ENCODE measurements at places on chromosomes 2 and 18.

GRCh38 chr2:181465676-181466375, 8.6 kb downstream of the ITGA4 start:
- no peak for DNase-seq

- peak; percentile 40 for DNase-seq
Measured at GRCh38 chr18:3995476-3996102, 459.5 kb downstream of the DLGAP1 start.

DNA sequence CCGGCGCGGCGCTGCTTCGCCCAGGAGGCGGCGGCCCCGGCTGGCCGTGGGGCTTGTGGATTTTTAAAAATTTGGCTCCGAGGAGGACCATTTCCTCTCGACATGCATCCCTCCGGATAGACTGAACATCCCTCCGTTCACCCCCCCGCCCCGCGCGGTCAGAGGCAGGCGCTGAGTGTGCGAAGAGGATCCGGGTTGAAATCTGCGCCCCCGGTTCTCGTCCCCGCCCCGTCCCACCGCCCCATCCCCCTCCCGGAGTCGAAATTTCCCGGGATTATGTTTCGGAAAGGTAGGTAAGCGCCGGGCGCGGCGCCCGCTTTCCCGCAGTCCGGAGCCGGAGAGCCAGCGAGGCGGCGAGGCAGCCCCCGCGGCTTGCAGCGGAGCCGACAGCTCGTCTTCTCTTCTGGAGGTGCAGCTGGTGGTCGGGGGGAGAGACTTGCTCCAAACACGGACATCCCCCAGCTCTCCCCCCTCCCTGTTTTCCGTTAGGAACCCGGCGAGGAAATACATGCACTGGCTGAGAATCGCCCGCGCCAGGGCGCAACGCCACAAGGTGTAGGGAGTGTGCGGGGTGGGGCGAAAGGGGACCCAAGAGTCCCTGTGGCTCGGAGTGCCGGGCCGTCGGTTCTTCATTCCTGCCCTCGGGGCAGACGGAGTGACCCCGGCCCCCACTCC, at the start of gene PRKCE:
PRKCE (plus strand) TSS at position 261 of the 675 bp plus-strand sequence.
- DNase-seq, result no peak

GRCh38 chr2:177905640-177906039, 166.9 kb downstream of the PDE11A start:
- DNase-seq, result no peak

- DNase-seq, result no peak
Measured at GRCh38 chr18:7872569-7872968, 305.5 kb downstream of the PTPRM start.

- DNase-seq, result no peak
Measured at GRCh38 chr2:237242091-237242536, 156.4 kb downstream of the COPS8 start.

DNA sequence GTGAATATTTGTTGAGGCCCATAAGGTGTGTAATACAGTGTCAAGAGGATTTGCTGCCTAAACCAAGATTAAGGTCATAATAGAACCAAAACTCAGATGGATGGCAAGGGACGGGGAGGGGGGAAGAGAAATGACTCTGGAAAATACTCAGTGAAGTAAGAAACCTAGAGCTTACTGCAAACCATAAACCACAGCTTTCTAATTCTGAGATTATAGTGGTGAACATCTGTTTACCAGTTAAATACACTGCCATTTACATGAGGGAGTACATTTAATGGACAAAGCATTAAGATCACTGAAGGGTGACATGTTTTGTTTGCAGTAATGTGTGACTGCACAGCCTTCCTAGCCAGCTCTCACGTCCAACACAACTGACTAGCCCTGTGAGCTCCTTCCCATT, 19.8 kb downstream of the EVX2 start:
- DNase-seq, result no peak

- DNase-seq, result no peak
Measured at GRCh38 chr2:102487761-102488462, 14.9 kb downstream of the SLC9A4 start.

GRCh38 chr2:84846741-84847142, 34.1 kb downstream of the TRABD2A start:
- DNase-seq, result no peak

- no peak for DNase-seq
Measured at GRCh38 chr2:151716721-151717120, 17.6 kb downstream of the NEB start.

GRCh38 chr2:196170606-196171247, 651 bp downstream of the STK17B start:
- no peak for DNase-seq

GRCh38 chr2:154350911-154351310, 347.6 kb upstream of the KCNJ3 start:
- no peak for DNase-seq

DNA sequence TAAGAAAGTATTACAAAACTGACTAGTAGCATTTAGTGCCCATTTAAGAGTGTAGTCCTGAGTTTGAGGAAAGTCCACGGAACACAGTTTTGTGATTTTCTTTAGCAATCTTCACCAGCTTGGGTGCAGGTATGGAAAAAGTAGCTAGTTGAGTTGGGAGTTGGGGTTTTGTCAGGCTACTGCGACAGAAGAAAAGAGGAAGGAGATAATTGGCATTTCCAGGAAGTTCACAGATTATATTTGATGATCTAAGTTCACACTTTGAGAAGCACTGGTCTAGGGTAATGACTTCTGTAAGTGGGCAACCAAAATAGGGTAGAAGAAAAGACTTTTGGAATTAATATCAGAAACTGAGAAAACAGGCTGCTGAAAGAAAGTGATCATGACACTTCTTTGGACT, 52.1 kb downstream of the VIL1 start:
- DNase-seq, result no peak

DNA sequence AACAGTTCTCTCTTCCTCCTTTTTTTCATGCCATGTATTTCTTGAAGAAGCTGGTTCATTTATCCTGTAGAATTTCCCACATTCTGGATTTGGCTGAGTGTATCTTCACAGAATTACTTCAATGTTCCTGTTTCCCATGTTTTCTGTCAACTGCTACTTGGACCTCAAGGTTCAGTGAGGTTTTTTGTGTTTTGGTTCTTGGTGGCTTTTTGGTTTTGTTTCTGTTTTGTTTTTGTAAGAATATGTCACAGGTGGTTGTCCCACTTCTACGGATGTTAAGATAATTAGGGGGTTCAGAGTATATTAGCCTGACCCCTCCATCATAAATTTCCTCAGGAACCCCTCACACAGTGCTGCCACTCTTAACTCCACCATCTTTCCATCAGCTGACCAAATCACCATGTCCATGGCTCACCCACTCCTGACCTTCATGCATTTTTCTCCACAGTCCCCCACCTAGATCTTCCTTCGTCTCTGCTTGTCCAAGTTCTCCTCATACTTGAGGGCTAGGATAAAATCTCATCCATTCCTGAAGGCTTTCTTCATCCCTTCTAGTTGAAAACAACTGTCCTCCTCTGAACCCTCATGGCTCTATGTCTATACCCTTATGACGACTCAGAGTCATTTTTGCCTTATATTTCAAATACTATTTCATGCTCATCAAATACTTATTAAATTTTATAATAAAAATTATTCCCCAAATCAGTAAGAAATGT, 40.4 kb downstream of the PLEKHM3 start:
- DNase-seq, result no peak

- DNase-seq, result no peak
Measured at GRCh38 chr2:174669336-174669735, 71.7 kb upstream of the WIPF1 start.

DNA sequence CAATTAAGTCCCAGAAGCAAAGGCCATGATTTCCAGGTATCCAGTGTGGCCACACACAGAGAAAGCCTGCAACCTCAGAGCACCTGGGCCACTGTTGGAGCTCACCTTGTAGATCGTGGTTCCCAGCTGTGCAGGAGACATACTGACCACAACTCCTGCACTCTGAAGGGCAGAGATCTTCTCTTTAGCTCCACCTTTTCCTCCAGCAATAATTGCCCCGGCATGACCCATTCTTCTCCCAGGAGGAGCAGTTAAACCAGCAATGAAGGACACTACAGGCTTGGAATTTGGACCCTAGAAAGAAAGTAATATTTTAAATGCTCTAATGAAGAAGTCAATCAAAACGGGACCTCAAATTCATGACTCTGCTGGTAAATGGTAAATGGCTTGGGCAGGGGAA, 33.8 kb downstream of the SUCLG1 start:
- DNase-seq, result no peak

- DNase-seq, result no peak
Measured at GRCh38 chr2:148102641-148103040, 81.8 kb downstream of the MBD5 start.

GRCh38 chr18:25229920-25230319, 122.0 kb downstream of the ZNF521 start:
- DNase-seq, result no peak

GRCh38 chr2:61328707-61329251, 142.1 kb downstream of the USP34 start:
- DNase-seq, result no peak

DNA sequence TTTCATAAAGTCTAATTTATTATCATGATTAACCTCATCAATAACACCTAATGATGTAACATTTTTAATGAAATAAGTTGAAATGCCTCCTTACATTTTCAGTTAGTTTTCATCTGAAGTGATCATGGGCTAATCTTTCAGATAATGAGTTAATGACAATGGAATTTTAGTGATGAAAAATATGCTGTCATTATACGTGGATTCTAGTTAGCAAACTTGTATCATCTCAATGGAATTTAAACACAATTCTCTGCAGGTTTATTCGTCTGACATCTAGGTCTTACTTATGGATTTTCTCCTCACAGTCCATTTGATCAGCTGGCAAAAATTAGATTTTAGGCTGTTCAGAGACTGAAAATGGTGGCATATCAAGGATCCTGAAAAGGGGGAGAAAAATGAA, 885.0 kb downstream of the SLC4A3 start:
- no peak for DNase-seq

GRCh38 chr2:50752237-50752636, 279.7 kb downstream of the NRXN1 start:
- DNase-seq, result no peak

DNA sequence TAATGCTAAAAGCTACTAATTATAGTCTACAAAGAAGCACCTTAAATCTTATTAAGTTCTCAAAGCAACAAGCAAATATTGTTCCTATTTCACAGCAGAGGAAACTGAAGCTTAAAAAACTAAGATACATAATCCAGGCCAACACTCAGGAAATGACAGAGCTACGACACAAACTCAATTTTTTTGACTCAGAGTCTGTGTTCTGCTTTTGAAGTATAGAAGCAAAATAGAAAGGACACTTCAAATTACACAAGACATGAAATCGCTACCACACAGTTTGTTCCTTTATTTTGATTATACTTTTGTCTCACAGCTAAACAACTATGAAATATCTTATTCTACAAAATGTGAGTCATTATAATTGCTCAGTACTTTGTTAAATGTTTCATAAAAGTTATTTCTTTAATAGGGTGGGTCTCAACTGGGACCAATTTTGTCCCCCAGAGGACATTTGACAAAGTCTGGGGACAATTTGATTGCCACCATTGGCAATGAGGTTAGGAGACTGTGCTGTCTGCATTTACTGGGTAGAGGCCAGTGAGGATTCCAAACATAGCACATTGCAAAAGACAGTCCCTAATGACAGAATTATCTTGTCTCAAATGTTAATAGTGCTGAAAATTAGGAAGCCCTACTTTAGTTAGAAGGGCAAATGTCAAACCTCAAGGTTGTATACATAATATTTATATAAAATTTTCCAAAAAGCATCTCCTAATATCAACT, 101.5 kb upstream of the GRB14 start:
- no peak for DNase-seq

Data from omental fat pad (tissue), 4 donors.